ENCODE measurements at places on chromosomes 2 and 18.

DNA sequence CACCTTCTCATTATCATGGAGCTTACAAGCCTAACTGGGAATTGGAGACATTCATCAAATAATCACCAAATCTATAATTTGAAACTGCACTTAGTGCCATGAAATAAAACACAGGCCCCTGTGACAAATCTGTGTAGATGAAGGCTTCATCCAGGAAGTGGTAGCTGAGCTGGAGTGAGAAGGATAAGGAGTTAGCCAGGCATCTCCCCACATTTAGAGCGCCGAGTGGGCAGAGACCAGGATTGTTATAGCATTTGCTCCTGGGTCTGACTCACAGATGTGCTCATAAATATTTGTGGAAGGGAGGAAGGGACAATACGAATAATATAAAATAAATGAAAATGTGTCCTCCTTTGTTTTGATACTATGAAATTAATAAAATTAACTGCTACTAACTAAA is 2.5 kb upstream of the MAT2A start:
- no peak for DNase-seq

DNA sequence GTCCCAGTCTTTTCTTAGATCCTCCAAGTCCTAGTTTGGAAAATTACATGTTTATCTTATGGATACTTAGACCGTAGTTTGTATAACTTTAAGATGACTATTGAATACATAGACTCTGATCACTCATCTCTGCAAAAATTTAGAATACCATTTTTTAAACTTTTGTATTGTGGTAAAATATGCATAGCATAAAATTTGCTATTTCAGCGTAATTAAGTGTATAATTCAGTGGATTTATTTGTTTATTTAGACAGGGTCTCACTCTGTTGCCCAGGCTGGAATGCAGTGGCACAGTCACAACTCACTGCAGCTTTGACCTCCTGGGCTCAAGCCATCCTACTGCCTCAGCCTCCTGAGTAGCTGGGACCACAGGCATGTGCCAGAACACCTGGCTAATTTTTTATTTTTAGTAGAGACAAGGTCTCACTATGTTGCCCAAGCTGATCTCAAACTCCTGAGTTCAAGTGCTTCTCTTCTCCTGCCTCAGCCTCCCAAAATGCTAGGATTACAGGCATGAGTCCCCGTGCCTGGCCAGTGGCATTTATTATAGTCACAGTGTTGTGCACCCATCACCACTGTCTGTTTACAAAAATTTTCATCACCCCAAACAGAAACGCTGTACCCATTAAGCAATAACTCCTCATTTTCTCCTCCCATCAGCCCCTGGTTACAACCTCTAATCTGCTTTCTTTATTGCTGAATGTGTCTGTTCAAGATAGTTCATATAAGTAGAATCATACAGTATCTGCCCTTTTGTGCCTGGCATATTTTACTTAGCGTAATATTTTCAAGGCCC is 90.0 kb downstream of the MAP3K20 start:
- DNase-seq, result no peak

- DNase-seq, result no peak
Measured at GRCh38 chr2:1266351-1266750, 146.9 kb upstream of the TPO start.

- DNase-seq, result no peak
Measured at GRCh38 chr2:109609352-109610024, 4.3 kb downstream of the SEPTIN10 start.

GRCh38 chr2:225999692-226000091 is 600.2 kb downstream of the NYAP2 start:
- DNase-seq, result no peak

DNA sequence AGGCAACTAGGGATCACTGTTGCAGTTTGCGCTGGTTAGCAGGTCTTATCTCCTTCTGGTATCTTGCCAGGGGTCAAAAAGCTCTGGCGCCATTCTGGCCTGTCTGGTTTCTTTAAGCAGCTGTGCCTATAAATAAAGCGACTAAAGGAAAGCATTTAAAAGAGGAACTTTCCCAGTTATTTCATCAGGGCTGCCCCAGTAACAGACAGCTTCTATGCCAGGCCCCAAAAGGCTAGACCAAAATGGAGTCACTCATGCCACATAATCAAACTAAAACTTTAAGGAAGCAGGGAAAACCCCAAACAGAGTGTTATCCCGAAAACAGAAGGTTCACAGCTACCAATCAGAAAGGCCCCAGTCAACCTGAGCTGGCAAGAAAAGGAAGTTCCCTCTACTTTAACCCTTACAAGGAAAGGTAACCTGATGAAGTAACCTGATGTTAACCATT is 41.2 kb upstream of the HNRNPA3 start:
- DNase-seq, result no peak

DNA sequence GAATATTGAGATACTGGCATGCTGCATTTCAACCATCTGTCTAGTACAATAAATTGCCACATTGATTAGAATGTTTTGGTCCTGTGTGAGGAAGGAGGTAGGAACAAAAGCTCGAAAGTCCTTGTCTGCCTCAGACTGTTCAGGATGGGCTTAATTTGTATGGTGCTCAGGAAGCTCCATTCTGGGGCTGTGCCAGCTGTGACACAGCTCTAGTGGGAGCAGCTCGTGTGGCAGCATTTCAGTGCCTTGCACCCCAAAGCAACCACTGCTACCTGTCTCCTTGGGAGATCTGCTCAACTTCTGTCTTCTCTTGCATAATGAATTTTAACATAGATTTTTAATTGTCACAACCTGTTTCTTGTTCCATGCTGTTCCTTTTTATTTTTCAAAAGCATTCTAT is 144.4 kb upstream of the THUMPD2 start:
- DNase-seq, result no peak

- DNase-seq, result no peak
Measured at GRCh38 chr2:241777686-241778627, 1.3 kb downstream of the GAL3ST2 start.

GRCh38 chr18:23401400-23402347 is 51.4 kb upstream of the RIOK3 start:
- DNase-seq, result no peak

- no peak for DNase-seq
Measured at GRCh38 chr2:64846177-64846576, 143.0 kb upstream of the SLC1A4 start.

GRCh38 chr2:205717175-205717846 is 35.0 kb downstream of the NRP2 start:
- DNase-seq, result no peak

DNA sequence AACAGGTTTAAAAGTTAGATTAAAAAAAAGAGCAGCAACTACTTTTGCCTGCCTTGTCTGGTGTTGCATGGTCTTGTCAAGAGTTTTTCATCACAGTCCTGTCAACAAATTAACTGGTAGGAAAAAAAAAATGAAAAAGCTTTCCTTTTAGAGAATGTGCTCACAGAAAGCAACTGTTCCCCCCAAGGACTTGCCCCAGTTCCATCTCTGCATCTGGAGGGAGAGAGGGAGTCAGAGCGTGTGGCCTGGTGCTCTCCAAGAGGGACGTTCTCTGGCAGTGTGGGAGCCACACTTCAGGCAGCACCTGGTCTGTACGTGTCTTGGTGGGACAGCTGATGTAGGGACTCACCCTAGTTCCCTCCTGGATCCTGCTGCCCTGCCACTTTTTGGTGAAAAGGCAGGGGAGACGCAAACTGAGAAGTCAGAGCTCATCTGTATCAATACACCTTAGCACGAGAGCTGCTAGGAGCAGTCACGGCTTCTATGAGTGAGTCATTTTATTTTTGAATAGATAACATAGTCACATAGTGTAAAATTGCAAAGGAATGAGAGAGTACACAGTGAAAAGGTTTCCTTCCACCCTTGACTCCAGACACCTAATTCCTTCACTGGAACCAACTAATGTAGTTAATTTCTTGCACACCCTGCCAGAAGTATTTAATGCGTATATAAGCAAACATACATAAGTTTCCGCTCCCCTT is 172.5 kb upstream of the MGAT5 start:
- DNase-seq, result no peak

DNA sequence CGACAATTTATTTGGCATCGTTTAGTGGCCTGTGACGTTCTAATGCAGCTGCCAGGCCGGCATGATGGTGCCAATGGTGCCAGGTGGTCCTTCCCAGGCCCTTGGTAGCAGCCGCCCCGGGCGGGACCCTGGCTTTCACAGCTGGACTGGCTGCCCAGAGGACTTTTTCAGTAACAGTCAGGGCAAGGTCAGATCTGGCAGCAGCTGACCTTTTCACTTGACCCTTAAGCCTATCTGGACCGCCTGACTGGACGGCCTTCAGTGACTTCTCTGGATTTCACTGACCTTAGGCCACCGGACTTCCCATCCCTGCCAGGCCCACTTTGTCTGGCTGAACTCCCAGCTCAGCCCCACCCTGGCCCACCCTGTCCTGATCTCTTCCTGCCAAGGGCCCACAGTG is 15.9 kb downstream of the TRIB2 start:
- DNase-seq, result no peak

- DNase-seq, result no peak
Measured at GRCh38 chr2:149331023-149331400, 625 bp downstream of the LYPD6 start.

DNA sequence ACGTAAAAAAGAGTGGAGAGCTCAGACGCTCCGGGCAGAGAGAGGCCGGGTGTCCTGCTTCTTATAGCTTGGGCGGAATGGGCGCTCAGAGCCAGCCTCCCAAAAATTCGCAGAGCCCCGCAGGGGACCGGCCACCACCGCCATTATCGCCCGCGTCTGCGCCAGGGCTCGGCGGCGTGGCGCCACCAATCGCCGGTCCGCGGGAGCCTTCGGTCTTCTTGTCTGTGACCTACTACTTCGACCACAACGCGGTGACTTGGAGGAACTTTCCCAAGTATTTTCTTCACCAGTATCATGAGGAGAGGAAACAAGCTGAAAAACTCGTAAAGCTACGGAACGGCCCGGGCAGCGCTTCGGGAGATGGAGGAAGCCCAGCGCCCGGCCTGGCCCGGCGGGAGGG is 1138.1 kb upstream of the CHAC2 start:
- no peak for DNase-seq

DNA sequence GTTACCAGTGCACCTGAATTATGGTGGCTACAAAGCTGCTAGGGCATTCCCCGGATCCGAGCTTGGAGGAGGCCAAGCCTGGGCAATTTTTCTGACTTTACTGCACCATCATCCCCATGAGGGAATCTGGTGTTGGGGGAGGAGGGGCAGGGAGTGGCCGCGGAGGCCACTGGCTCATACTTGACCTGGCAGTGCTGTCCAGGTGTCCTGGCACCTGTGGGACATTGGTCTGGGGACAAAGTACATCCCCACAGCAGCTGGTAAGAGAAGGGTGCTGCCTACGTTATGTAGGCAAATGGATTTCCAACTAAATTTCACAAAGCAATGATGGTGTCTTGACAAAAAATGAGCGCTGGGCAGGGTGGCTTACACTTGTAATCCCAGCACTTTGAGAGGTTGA is 48.3 kb downstream of the KLHL29 start:
- no peak for DNase-seq

DNA sequence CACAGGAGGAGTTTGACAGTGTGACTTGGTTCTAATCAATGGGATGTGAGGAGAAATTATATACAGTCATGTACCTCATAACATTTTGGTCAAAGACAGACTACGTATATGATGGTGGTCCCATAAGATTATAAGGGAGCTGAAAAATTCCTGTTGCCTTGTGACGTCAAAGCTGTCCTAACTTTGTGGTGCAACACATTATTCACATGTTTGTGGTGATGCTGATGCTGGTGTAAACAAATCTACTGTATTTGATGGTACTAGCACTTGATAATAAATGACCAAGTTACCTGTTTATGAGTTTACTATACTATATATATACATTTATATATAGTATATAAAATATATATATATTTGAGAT is 29.1 kb upstream of the TGIF1 start:
- no peak for DNase-seq

DNA sequence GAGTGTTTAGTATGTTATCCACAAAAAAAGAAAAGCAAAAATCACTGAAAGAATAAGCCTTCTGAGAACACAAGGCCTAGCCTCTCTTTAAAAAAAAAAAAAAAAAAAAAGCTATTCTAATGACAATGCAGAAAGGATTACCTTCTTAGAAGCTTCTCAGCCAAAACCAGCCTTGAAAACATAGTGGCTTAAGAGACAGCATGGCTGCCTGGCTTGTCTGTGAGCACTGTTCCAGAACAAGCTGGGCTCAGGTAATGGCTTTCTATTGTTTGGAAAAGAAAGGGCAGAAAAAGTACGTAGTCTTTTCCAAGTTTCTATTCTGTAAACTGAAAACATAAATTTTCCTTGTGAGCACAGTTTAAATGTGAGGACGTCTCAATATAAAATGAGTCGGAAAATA is 119.5 kb downstream of the MAP3K20 start:
- no peak for DNase-seq

GRCh38 chr2:102977426-102978090 is 215.7 kb downstream of the TMEM182 start:
- no peak for DNase-seq

DNA sequence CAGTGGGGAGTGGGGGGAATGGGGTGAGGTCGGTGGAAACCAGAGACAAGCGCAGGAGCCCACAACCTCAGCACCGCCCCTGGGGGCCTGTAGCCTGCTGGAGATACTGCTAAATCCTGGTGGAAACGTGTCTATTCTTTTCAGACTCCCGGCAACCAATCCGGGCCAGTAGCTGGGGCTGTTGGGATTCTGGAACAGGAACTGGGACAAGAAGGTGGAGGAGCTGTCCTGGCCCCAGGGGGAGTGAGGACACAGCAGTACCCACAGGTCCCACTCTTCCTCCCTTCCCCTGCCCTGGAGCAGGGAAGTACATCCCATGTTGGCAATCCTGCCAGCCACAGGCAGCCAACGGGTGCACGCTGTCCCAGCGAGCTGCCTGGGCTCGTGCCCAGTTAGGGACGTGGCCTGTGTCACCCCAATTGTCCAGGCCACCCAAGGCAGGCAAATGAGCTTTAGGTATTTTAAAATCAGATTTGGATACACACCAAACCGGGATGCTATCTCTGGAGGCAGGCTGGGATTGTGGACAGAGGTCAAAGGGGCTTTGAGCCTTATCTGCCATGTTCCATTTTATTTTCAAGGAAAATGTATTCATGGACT is 51.8 kb downstream of the HS1BP3 start:
- no peak for DNase-seq

DNA sequence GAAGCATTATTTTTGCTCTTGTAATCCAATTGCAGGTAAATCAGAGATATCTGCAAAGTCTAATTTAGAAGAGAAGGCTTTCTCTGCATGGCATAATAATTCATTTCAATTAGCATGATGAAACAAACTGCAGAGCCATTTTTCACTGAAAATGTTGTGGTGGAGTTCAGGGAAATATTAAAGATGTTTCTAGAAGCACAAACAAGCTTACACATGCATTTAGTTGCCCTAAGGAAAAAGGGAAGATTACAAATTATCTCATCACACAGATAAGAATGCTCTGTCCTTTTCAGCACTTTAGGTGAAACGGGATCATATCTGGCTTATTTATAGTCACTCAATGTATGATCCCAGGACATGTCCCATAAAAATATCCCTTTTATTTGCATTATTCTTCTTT is 252.1 kb upstream of the TANK start:
- no peak for DNase-seq

DNA sequence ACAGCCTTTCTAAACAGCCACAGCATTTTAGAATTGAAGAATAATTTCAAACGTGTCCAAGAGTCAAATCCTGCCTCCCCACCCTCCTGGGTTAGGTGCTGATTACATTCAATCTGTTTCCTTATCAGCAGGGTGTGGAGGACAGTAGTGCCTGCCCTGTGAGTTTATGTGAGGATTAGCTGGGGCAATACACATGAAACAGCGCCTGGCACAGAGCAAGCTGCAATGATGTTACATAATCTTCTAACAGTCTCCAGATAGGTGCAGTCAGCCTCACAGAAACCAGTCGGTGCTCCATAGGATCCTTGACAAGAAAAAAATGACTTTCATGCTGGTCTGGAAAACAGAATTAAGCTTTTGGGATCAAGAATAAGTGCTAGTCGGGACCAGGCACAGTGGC is 91.7 kb upstream of the ITGA6 start:
- DNase-seq, result no peak

- no peak for DNase-seq
Measured at GRCh38 chr2:221289389-221289788, 282.7 kb downstream of the EPHA4 start.

Measured in stimulated activated CD4-positive, alpha-beta T cell treated with anti-CD3 and anti-CD28 coated beads, Interleukin-2, amount 100 ng/mL, for 4 hours (primary cell).